Stimulated activated CD8-positive, alpha-beta memory T cell treated with anti-CD3 and anti-CD28 coated beads, Interleukin-4, amount 100 ng/mL, for 4 hours (primary cell): ENCODE measurements at places on chromosomes 12 and 14.

- no peak for DNase-seq
These were observed 56.0 kb downstream of the FOS start for GRCh38 chr14:75334549-75335051.

GRCh38 chr14:78123650-78124253, 46.4 kb upstream of the NRXN3 start:
- no peak for DNase-seq

- no peak for DNase-seq
These were observed 26.3 kb downstream of the RXYLT1 start for GRCh38 chr12:63805704-63806672.

DNA sequence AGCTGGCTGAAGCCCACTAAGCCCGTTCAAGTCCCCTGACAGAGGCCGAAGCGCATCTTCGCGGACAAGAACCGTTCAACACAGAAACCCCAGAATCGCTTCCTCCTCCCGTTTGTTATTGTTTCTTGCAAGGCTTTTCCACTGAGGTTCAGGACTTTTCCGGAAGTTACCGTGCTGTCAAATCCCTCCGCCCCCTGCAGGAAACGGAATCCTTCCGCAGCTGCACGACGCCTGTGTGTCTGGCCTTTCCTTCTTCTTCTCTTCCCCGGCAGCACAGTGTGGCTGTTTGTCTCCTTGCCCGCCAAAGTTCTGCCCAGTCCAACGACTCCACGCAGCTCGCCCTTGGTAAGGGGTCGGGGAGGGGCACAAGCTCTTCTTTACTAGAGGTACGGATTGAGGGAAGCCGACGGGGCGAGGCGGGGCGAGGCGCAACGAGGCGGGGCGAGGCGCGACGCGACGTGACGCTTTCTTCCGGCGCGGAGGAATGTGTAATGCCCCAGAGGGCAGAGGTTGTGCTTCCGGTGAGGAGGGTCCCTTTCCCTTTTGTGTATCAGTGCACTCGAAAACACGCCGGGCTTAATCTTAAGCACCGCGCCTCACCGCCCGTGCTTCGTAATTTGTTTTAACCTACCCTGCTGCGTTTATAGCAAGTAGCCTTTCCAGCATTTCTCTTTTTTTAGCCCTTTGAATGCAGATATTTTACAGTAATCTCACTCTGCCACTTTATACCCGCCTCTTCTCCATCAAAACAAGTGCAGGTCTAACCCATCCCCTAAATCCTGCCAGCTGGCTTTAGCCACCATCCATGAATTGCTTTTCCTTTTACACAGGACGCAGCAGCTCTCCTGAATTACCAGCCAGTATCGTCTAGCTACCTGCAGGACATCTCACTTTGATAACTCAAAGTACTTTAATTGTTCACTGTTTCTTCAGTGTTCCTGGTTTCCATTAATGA, at the start of gene KDM5A:
Gene KDM5A, minus strand, starts transcription at position 179 of the 955 bp plus-strand sequence. CDS start 229 bp downstream, outside the sequence.
- peak; percentile 77 for DNase-seq

DNA sequence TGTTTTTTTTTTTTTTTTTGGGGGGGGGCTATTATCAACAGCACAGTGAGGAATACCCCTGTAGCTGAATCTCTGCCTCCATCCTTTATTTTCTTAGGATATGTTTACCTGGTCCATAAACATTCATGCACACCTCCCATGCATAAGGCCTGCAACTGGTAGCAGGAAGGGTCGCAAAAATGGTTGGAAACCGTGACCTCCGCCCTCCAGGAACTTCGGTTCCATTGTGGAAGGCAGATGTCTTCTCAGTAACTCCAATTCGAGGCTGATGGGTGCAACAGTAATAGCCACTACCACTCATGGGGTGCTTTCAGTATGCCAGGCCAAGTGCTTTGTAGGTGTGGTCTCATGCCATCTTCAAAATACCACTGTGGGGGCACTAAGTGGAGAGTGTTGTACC, 40.2 kb downstream of the ACACB start:
- DNase-seq, result no peak

GRCh38 chr14:100823413-100824080, 2.4 kb upstream of the MEG3 start:
- DNase-seq, result no peak

DNA sequence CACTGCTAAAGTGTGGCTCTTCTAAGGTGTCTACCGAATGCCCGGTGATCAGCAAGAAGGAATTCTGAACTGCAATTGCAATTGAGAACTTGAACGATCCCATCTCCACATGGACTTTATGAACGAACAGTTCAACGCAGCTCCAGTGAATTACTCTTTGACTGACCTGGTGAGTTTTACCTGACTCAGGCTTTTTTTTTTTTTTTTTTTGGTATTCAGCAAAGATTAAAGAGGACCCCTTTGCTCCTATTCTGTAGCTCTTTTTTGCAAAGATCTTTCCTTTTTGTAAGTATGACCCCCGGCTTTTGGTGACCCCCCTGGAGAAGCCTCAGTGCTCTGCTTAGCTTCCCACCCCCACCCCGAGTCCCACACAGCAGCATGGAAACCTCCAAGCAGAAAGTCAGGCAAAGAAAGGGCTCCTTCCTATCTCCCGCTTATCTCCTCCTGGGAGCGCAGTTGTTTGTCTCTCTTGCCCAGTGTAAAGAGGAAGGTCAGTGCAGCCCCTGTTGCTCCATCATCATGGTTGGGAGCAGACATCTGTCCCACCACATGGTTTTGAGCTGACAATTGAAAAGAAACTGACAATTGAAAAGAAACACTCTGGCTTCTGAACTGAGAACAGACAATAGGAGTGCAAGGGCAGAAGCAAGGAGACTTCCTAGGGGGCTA, 72.1 kb upstream of the DIO3 start:
- DNase-seq, result no peak

GRCh38 chr12:25829192-25829591, 129.3 kb upstream of the RASSF8 start:
- no peak for DNase-seq

- DNase-seq, result no peak
These were observed 36.3 kb downstream of the IL31 start for GRCh38 chr12:122137681-122138080.

- no peak for DNase-seq
These were observed 25.5 kb upstream of the COX6A1 start for GRCh38 chr12:120412421-120412820.

GRCh38 chr14:93299416-93299815, 33.4 kb downstream of the BTBD7 start:
- DNase-seq, result no peak

- DNase-seq, result no peak
These were observed 250.8 kb downstream of the SLC6A15 start for GRCh38 chr12:84661786-84662185.

GRCh38 chr12:88960213-88960878, 380.1 kb upstream of the KITLG start:
- DNase-seq, result no peak

GRCh38 chr12:20409607-20410377, 41.5 kb downstream of the PDE3A start:
- DNase-seq, result no peak
